Panc1 (cell line): ENCODE measurements at places on chromosomes 3 and 15.

DNA sequence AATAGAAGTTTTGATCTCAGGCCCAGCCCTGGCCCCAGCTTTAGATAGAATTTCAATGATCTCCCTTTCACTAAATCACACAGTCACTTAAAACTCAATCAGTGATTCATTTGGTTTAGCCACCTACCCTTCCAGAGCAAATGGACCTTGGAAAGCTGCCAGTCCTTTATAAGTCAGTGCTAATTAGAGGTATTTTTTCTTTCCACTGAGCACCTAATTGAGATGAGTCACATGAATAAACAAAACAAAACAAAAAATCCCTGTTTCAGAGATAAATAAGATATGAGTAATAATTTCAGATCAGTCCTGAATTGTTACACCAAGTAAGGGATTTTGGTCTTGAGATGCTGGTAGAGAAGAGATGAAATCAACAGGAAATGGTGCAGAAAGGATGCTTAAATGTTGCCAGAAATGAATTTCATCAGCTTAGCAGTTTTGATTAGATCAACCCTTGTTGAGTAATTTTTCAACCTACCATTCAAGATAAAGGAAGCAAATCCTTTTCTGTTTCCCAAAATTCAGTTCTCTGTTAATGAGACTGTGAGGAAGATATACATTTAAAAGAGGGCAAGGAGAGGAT, 352.0 kb upstream of the COL8A1 start:
- DNase-seq = no peak

DNA sequence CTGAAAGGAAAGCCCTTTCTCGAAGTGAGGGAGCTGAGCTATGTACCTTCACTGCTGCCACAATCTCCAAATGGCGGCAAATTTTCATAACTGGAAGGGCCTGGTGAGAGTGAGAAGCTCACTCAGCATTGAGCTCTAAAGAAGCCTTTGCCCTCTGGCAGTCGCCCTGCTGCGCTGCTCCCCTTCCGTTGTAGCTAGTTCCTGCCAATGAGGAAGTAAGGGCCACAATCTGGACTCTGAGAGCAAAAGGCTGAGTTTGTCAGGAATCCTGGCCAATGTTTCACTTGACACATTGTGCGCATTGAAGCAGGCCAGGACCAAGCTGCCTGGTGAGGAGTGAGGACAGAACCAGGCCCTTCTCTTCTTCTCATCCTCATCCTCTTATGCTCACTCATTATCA, 579.5 kb downstream of the PDCD6IP start:
- no peak for DNase-seq

DNA sequence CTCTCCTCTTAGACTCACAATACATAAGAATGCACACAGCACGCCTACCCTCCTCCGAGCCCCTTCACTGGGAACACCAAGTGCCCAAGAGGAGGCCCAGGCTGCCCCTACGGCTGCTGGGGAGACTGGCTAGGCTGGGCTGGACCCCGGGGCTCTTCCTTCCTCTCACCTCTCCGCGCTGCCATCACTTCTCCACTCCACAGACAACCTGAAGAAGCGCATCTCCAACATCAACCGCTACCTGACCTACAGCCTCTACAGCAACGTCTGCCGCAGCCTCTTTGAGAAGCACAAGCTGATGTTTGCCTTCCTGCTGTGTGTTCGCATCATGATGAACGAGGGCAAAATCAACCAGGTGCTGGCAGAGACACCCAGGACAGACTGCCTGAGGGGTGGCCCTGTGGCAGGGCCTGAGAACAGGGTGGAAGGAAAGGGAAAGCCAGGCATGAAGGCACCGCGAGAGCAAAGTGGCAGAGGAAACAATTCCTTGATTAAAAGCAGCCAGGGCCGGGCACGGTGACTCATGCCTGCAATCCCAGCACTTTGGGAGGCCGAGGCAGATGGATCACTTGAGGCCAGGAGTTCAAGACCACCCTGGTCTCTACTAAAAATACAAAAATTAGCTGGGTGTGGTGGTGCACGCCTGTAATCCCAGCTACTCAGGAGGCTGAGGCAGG, 51.6 kb downstream of the SEMA3G start:
- no peak for DNase-seq

DNA sequence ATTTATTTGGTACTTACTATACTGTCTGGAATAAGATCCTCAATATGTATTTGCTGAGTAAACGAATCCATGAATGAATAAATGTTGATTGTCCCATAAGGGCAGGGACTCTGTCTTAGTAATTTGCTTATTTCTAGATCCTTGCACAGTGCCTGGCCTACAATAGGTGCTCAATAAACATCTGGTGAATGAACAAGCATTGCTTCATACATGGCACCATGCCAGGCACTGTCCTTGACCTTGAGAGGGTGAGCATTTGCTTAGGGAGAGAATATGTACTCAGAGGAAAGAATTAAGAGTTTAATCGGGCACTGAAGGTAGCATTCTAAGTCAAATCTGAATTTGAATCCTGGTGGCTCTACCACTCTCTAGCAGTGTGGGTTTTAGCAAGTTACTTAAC, 282.1 kb downstream of the THSD4 start:
- no peak for DNase-seq

DNA sequence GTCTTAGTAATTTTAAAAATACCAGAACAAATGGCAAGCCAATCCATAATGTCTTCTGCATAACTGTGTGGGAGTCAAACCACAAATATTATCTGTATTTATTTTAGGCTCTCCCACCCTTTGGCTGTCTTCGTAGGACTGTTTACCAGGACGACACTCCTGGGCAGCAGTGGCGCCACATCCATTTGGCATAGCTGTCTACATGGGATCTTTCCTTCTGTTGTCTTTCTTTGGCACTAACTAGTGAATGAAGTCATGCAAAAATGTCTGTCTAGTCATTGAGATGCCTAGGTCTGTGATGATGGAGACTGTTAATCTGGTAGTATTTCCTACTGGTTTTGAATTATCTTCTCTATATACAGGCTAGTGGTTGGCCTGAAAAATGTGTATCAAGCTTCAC, 54.0 kb upstream of the CHMP2B start:
- DNase-seq = no peak

DNA sequence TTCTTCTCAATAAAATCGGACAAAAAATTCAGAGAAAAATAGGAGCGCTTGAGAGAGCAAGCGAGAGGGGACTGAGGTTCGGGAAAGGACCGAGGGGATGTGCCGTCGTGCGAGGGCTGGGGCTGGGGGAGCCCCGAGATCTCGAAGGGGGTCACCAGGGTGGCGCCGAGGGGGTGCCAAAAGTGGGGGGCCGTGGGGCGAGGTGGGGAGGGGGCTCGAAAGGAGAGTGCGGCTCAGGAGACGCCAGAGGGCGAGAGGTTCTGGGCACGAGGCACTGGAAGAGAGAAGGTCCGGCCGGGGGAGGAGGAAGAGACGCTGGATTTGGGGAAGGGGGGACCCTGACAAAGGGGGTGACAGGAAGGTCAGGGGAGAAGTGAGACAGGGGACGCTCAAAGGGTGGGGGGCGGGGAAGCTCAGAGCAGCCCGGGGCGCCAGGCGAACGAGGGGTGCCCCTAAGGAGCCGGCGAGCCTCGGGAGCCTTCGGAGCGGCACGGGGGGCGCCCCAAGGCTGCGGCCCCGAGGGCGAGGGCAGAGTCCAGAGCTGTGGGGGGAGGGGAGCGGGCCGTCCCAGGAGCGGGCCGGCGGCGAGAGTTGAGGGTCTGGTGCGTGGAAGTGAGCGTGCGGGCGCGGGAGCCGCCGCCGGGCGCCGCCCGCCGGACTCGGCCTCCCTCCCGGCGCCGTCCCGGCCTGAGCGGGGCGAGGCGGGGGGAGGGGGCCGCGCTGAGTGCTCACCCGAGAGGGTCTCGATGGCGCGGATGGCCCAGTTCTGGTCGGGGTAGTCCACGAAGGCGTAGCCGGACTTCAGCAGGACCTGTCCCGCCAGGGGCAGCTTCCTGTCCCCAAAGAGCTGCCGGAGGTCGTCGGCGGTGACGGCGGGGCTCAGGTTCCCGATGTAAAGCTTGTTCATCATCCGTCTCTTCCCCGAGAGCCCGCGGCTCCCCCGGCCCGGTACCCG, 514 bp downstream of the IGF2BP2 start:
- DNase-seq = no peak

- DNase-seq = no peak
These were observed 16.3 kb downstream of the BCL2A1 start for GRCh38 chr15:79954661-79955060.

GRCh38 chr3:119324899-119325298, 30.7 kb downstream of the ARHGAP31 start:
- no peak for DNase-seq

GRCh38 chr15:68681836-68682235, 103.0 kb downstream of the CORO2B start:
- DNase-seq = no peak

DNA sequence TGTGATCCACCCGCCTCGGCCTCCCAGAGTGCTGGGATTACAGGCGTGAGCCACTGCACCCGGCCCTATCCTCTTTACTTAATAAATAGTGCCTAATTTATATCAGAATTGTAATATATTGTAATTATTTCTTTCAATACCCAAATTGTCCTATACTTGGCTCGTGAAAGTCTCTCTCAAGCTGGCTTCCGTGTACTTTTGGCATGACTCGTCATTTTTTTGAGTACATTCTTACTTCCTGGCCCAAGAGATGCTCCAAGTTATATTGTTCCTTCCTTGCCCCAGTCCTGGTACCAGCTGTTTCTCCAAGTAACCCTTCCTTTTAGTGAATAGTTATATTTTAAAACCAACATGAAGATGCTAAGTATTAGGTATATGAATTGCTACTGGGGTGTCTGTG, 366.7 kb downstream of the LSAMP start:
- no peak for DNase-seq

DNA sequence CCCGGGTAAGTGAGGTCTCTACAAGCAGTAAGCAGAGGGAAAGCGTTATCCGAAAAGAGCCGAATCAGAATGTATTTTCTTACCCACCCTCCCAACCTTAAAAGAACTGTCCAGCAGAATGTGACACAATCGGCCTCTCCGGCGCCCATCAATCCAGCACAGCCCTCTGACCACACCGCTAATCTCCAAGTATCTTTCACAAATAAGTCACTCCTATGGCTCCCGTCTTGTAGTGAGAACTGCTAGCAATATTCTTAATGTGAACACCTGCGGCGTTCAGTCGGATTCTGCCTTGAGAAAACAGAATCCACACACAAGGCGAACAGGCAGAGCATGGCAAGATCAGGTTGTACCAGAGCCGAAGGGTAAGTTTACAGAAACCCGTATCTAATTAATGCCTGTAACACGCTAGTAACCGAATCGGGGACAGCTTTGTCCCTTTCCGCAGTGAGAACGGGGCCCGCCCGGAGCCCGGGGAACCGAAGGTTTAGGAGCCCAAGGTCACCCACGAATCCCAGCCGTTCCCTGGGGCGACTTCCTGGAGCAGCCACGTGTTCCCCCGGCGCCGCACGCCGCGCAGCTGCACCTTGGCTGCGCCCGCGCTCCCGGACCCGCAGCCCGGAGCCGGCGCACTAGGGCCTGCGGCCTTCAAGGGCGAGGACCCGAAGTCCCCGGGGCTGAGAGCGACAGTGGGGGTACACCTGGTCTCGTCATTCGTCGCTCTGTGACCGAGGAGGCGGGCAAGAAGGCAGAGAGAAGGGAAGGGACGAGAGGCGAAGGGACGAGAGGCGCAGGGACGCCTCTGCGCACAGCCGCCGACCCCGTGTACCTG, 672 bp downstream of the TFRC start:
- DNase-seq = no peak

DNA sequence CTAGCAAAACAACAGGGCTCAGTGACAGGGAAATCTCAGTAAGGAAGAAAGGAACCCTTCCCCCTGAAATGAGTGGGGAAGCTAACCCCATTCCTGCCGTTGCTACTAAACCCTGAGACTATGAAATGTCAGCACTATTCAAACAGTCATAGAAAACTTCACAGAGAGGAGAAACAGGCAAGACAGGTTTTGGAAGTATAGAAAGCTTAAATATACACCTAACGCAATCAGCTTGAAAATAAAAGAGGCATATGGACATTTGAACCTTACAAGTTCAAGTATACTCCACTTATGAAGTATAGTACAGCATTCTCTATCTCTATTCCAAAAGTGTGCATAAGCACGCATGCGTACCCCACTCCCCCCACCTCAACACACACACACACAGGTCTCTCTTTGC, 17.6 kb upstream of the FRMD4B start:
- no peak for DNase-seq

DNA sequence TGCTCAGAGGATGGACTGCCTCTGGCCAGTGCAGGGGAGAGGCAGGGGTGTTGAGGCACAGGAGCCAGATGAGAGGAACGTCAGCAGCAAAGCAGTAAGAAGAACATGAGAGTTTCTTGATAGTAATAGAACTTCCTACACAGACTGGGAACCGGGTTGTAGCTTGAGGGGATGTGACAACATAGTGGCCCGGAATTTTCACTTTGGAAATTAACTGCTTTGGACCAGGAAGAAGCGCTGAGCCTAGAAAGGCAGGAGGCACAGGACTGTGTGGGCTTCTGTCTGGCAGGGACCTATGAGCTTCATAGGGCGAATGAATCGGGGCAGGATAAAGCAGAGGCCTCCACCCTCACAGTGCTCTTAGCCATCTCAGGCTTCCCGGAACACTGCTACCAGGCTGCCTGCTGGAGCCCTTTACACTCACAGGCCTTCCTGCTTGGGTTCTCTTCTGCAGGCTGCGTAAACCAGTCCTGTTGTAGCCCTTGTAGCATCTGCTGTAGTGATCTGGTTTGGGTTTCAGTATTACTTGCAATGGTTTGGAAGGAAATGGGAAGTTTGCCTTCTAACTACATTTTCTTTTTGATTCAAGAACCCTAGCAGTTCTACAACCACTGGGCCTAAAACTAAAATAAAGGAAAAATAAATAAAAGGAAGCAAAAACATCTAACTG, 3.3 kb upstream of the ADPGK start:
- DNase-seq = no peak

DNA sequence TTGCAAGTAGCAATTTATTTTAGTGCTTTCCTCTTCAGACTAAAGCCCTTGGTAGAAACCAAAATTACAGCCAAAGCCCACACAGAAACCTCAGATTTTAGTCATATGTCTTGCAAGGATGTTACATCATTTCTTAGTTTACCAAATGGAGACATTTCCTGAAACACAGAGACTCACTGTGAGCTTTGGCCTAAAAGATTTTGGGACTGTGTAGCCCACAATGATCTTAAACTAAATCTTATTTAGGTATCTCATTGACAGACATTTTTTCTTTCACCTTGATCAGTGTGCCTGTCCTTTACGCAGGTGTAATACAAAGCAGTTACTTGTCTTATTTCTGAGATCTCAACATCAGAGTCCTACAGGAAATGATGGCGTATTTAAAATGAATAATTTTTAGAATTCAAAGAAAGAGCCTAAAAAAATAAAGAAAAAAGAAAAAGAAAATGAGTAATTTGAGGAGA, 27.8 kb upstream of the AP4E1 start:
- DNase-seq = peak; percentile 33

GRCh38 chr15:34795267-34796081, at the start of gene ACTC1:
Gene ACTC1 (minus strand): TSS chr15:34795549. CDS start chr15:34794808, 741 bp downstream.
- DNase-seq = no peak

DNA sequence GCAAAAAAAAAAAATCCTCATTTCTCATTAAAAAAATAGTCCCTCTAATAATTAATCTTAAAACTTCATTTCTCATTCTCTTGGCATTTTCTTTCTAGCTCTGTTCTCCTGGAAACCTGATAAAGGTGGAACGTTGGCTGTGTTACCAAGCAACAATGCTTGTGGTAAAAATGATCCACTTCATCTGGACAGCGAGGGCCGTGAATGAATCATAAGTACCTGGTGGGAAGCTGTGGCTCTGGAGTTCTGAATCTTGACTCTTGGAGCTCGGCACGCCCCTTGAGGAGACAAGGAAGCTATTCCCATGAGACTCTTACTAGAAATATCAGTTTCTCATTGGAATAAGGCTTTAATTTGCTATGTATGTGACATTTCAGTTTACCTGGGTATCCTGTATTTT, 32.5 kb downstream of the BCL2L10 start:
- DNase-seq = no peak

GRCh38 chr15:53565721-53566120, 193.7 kb downstream of the WDR72 start:
- DNase-seq = no peak
